Activated T-cell treated with anti-CD3 and anti-CD28 coated beads, Interleukin-2, amount 50 U/mL, for 1 hour (primary cell): ENCODE measurements at places on chromosomes 6 and 20.

GRCh38 chr20:16014436-16014835 is 558.8 kb downstream of the KIF16B start:
- no peak for DNase-seq

GRCh38 chr6:137413482-137413881 is 80.7 kb downstream of the OLIG3 start:
- no peak for DNase-seq

GRCh38 chr6:63556369-63556768 is 15.9 kb upstream of the LOC128125822 start:
- DNase-seq: no peak

DNA sequence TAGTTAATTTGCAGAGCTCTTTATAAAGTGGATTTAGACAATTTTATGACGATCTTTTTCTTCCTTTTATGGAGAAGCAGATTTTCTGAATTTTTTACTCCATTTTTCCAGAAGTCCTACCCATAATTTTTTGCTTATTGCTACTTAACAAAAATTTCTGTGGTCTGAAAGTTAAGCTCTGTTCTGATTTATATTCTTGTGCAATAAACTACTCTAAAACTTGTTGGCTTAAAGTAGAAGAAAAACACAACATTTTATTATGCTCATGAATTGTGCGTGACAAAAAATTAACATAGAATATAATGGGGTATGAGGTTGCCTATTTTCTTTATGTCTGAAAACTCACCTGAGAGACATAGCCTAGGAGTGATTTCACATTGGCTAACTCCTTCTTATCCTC is 2.6 kb downstream of the DEFB113 start:
- no peak for DNase-seq

DNA sequence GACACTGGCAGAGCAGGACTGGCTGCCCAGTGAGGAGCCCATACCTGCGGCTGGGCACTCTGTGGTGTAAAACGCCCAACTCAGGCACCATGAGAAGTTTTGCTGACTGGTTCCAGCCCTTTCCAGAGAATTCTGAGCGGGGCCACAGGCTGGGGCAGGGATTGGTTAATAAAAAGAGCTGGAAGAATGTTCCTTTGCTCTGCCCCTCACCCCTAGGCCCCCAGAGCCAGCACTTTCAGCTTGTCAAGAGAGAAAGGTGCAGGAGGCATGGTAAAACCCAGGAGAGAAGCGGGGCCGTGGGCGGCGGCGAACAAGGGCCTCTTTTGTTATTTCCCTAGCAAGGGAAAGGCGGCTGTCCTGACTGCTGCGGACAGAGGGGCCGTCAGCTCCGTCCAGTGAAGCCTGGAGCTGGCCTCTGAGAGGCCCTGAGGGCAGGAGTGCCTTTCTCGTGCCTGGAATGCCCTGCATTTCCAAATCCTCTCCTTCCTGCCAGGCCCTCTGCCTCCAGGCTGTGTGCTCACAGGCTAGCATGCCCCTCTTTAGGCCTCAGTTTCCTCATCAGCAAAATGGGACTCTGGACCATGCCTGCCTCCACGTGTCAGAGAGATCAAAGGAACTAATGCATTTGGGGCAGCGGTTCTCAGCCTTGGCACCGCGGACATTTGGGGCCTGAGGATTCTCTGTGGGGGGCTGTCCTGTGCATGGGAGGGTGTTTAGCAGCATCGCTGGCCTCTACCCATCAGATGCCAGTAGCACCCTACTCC is 12.9 kb downstream of the SLC13A3 start:
- no peak for DNase-seq

DNA sequence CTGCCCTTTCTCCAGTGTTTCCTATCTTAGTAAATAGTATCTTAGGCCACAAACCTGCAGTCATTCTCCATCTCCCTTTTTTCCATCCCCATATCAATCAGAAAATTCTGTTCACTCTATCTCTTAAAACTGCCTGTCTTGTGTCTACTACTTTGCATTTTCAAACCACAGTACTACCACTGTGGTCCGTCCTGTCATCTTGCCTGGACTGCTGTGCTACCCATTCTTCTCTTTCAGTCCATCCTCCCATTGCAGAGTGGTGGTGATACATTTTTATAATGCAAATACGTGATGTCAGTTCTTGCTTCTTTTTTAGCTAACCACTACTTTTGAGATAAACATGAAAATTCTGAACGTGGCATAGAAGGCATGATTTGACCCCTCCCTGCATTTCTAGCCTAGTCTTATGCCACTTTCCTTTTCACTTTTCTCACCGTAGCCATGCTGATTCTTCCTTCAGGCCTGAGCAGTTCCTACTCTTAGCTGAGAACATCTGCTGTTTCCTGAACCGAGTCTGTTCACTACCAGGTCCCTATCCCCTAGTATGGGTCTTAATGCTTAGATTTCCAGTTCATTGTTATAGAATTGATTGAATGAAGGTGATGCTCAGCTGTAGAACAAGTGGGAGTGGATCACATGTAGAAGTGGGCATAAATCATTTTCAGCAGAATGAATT is 13.8 kb downstream of the TBPL1 start:
- no peak for DNase-seq

- DNase-seq: no peak
These were observed 102.2 kb downstream of the SYCP2 start for GRCh38 chr20:59831024-59831915.

GRCh38 chr6:27332692-27333641 is 20.9 kb upstream of the POM121L2 start:
- peak; percentile 48 for DNase-seq

DNA sequence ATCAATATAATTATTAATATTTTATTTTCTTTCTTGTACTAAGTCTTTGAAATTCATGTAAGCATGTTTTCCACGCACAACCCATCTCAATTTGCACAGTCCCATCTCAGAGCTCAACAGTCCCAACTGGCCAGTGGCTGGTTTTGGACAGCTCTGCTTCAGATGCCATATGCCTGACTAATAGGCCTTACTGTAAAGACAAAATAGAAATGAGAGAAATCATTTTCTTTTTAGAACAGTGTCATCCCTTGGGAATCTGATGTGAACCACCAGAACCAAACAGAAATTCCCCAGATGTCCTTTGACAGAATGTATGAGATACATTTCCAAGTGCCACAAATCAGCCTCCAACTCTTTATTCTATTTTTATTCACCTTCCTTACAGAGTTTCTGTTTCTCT is 338.9 kb downstream of the ESR1 start:
- DNase-seq: no peak

- DNase-seq: no peak
These were observed 21.0 kb downstream of the PNLDC1 start for GRCh38 chr6:159821122-159821521.

- no peak for DNase-seq
These were observed 2.8 kb downstream of the VARS1 start for GRCh38 chr6:31792761-31793171.

- DNase-seq: peak; percentile 30
These were observed 335.3 kb downstream of the CD83 start for GRCh38 chr6:14452567-14453527.

- DNase-seq: no peak
These were observed 116.0 kb upstream of the CITED2 start for GRCh38 chr6:139490482-139490881.

GRCh38 chr6:89999945-90000825 is 105.9 kb downstream of the GJA10 start:
- DNase-seq: no peak

GRCh38 chr20:9027626-9028025 is 41.3 kb upstream of the PLCB4 start:
- DNase-seq: no peak

DNA sequence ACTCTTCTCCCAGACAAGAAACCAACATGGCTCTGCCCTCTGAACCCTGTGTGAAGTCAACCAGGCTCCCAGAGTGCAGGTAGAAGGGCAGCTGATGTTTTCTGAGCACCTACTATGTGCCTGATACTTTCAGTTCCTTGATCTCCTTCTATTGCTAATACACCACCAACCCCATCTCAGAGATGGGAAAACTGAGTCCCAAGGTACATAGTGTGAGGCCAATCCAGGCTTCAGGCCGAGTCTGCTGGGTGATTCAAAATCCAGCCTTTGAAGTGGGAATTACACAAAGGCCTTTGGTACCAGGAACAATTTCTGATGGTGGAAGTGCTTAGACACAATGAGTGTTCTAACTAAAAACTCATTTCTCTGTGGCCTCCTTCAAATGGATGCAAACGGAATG is 96.3 kb downstream of the NFATC2 start:
- no peak for DNase-seq

GRCh38 chr6:160420253-160420968 is 72.2 kb downstream of the SLC22A3 start:
- DNase-seq: no peak

DNA sequence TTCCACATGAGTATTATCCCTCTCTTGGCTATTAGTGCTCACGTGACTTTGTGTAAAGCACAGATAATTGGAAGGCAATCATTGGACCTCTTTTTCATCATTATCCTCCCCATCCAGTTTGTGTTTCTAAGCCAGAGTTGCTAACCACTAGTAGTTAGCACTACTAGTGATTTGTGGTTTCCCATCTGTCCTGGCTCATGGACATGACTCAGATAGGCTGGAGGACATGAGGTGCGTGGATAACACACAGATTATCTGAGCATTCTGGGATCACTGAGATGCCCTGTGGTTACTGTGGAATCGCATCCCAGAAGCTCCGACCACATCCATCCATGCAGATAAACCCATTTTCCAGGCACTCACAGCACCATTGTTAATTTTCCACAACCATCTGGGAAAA is 123.8 kb upstream of the NAA20 start:
- DNase-seq: no peak

DNA sequence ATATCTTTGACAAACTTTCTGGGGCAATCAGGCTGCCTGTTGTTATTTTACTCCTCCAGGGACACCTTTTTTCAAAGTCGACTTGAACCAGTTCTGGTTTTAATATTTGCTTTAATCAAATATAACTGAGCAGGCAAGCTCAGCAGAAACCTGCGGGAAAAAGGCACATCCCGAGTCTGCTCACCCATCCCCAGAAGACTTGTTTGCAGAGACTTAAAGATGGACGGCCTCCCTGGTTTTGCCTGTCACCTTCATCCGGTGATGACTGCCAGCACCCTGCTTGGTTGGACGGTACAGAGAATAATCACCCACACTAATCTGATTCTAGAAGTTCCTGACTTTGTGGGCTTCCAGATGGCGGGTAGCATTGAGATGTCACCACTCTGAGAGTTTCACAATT is 36.8 kb downstream of the PPP1R3G start:
- no peak for DNase-seq

DNA sequence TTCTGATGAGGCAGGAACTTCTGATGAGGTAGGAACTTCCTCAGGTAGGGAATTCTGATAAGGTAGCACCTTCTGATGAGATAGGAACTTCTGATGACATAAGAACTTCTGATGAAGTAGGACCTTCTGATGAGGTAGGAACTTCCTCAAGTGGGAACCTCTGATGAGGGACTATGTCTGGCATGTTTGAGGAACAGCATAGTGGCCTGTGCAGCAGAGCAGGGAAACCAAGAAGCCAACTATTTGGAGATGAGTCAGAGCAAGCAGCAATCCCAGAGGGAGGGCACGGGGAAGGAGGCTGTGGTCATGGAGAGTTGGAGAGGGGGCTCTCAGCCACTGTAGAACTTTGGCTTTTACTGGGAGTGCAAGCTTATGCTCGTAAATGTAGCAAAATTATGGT is 132.4 kb downstream of the CFAP61 start:
- no peak for DNase-seq

DNA sequence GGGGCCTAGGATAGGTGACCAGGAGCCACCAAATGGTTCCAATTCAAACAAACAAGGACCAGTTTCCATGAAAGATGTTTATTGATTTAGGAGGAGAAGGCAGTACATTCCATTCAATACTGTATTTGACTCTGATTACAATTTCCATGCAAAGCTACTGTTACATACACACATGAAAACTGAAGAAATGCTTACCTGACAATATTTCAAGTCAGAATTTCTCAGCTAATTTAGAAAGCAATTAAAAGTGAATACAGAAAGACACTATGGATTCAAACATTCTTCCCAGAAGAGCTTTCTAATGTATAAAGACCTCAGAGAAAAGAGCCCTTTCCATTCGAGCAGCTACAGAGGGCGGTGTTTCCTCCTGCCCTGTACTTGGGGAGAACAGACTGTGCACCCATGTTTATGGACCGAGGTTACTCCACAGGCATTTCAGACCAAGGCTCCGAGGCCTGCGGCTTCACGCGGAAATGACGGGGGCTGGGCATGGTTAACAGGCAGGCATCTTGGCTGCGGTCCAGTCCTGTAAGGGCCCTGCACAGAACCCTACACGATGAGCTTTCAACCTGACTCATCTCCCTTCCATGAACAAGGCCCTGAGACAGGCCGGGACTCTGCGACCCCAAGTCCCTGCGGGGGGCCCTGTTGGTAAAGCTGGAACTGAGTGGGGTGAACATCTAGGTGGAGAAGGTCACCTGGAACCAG is 25.7 kb upstream of the TCFL5 start:
- DNase-seq: peak; percentile 37

- no peak for DNase-seq
These were observed 78.2 kb upstream of the CST7 start for GRCh38 chr20:24870881-24871280.

DNA sequence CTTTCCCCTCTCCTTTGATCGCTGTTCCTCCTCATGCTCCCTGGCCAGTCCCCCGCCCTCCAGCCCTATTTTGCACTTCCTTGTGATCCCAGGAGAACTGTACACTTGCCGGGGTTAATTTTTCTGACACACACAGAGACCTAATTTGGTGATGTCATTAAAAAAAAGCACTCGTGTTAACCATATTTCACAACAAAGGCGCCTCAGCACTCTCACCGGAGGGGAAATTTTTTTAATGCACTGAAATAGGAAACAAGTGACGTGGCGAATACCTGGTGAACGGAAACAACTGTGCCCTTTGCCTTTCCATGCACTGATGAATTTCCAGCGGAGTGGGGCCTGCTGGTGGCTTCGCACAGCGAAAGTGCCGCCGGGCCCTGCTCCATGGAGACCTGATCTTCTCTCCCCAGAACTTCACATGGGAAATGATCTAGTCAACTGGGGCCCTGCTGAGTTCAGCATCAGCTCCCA is 53.9 kb upstream of the TAGAP start:
- DNase-seq: peak; percentile 74

DNA sequence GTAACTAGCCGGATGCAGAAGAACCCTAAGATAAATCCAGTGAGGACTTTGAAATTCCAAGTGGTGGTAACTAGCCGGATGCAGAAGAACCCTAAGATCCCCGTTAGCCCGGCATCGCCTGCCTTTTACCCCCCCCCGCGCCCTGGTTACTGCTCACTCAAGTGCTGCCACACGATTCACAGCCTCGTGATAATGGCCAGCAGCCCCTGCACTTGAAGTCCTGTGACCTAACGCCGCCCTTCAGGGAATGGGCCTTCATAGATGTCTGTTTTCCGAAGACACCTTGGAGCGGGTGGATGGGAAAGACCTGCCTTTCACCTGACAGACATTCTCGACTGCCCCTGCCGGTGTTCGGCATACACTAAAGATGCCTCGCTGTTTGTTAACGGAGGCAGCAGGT is 127.9 kb downstream of the HUS1B start:
- no peak for DNase-seq

GRCh38 chr20:31555203-31555775 is 41.0 kb downstream of the HM13 start:
- DNase-seq: no peak

GRCh38 chr6:33424855-33425667 is 5.2 kb downstream of the SYNGAP1 start:
- no peak for DNase-seq
